ENCODE measurements at places on chromosomes 13 and 19. TPM values are rescaled to one million over a fixed set of nuclear protein-coding genes. Genes with fewer than 3 reads are reported as not detected.

Gene CYP2A7
- polyA plus RNA-seq = 0.49 TPM

DNA sequence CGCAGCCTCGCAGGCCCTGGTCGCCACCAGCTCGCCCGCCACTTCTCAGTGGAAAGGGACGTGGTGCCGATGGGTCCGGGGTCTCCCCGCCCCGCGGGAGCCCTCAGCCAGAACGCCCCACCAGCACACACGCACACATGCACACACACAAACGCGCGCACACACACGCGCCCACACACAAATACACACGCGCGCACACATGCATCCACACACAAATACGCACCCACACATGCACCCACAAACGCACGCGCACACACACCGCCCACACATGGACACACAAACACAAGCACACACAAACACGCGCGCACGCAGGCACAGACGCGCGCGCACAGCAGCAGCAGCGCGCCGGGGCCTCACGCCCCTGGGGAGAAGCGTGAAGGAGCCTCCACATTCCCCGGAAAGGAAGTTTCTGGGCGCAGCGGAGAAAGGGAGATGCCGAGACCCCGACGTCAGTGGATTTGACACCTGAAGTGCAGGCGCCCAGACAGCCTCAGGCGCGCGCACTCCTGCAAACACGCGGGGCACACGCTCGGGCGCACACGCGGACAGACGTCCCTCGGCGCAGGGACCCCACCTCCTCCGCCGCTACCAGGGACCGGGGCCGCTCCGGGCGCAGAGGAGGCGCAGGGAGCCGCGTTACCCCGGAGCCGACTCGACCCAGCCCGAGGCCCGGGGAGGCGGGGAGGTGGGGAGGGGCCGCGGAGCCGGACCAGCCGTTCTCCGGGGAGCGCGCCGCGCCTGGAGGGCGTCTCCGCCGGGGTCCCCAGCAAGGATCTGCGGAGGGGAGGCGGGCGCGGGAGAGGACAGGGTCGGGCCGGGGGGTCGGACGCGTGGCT is 622 bp downstream of the RASA3 start:
- DNase-seq = no peak

DNA sequence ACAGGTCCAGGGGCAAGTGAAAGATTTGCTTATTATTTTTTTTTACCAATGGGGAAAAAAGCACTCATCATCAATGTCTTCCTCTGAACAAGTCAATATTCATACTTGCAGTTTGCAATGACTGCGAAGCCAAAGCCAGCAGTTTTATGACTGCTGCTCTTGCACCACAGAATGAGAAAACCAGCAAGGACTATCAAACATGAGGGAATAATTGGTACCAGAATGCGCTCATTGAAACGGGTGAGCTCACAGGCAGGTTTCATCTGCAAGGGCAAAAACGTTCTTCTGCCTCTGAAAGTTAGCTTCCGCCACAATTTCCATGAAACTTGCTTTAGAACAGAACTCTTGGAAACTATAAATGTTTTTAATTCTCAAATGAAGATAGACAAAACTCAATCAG is 5.5 kb downstream of the DLEU7 start:
- no peak for DNase-seq

- no peak for DNase-seq
These were observed 211.7 kb upstream of the STARD13 start for GRCh38 chr13:33497146-33497845.

DNA sequence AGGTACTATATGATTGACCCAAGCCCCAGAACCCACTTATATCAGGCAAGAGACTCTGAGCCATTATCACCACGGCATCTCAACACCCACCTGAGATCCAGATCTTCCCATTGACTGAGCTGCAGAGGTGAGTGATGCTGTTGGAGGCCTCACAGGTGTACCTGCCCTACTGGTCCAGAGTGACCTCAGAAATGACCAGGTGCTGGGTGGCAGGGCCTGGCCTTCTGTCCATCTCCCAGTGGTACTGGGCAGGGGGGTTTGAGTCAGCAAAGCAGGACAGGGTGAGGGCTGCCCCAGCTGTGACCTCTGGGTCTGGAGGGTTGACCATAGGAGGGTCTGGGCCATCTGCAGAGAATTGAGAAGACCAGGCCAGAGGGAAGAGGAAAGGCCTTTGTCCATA is 13.2 kb upstream of the CEACAM20 start:
- no peak for DNase-seq
